Left lung (tissue), 14 donors: ENCODE measurements at places on chromosomes 1 and 21. TPM values are rescaled to one million over a fixed set of nuclear protein-coding genes. Genes with fewer than 3 reads are reported as not detected.

DNA sequence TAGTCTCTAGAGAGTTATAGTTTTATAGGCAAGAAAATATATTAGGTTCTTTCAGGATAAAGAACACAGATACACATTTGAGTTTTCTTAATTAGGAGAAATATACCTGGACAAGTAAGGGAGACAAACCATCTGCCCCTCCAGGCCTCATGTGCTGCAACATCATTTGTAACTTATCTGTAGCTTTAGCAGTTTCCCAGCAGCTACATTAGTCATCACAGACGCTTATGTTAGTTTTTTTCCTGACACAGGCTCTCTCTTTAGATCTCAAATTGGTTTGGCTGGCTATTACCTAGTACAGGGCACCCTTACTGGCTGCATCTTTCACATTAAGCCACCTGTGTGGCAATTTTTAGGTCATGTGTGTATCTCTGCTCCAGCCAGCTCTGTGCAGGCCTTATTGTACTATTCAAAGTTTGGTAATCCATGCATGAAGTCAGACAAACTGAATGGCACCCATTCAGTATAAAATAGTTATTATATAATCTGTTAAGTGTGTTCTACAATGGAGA, 25.9 kb downstream of the GNPAT start:
- DNase-seq: no peak

DNA sequence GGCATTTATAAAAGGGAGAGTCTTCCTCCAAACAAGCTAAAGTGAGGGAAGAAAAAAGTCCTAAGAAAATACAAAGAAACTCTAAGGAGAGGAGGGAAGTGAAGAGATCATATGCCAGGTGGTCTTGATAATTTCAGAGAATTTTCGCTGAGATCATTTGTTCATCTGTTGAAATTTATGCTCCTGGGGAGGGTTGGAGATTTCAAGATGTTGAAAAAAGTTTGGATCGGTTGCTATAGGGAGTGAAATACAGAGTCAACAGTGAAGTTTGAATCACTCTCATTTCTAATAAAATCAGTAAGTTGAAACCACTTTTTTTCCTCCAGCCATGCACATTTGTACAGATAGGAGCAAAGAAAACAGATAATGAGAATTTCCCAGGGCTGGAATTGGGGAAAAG, 299.1 kb upstream of the ADAMTS5 start:
- no peak for DNase-seq

DNA sequence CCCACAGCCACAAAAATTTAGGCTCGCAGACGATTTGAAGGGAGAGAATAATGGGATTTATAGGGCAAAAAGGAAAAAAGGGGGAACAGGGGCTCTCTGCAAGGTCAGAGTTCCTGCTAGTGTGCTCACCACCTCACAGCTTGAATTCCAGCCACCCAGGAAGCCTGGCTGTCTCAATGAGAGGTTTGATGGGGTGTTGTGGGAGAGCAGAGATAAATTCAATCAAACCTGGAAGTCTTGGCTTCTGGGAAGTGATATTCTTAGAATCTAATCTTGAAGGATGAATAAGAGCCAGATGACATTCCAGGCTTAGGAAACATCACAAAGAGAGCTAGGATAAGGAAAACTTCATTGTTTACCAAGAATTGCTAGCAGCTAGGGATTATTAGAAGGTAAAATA, 47.4 kb upstream of the C21orf91 start:
- no peak for DNase-seq

GRCh38 chr1:223887747-223888418, 42.1 kb upstream of the TP53BP2 start:
- no peak for DNase-seq

DNA sequence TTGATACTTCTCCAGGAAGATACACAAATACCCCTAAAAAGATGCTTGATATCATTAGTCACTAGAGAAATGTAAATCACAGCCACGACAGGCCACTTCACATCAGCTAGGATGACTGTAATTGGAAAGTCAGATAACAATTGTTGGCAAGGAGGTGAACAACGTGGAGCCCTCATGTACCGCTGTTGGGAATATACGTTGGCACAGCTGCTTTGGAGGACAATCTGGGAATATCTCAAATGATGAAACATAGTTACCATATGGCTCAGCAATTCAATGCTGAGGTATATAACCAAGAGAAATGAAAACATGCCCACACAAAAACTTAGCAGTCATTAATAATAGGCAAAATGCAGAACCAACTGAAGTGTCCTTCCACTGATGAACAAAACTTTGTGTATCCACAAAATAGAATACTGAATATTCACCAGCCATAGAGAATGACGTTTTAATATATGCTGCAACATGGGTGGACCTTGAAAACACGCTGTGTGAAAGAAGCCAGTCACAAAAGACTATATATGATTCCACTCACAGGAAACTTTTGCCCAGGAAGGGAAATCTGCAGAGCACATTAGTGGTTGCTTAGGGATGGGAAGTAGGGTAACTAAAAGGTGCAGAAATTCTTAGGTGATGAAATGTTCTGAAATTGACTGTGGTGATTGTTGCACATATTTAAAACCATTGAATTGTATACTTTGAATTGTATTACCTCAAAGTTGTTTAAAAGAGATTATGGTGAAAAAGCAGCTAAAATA, 95.4 kb downstream of the AHCTF1 start:
- no peak for DNase-seq

DNA sequence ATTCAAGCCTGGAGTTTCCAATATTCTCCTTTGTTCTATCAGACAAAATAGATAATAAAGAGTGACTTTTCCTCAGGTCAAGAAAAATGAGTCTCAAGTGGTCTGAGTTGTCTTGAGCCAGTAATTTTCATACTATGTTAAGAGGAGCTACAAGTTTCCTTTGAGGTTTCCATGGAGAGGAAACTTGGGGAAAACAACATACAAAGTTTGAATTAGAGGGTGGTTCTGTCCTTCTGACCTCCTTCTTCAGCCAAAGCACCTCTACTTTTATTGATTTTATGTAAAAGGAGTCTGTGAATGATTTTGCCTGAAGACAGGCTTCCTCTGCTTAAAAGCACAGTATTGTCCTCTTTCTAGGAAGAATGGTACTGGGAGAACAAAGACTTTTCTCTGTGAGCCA, 497.2 kb upstream of the PKN2 start:
- DNase-seq: no peak

DNA sequence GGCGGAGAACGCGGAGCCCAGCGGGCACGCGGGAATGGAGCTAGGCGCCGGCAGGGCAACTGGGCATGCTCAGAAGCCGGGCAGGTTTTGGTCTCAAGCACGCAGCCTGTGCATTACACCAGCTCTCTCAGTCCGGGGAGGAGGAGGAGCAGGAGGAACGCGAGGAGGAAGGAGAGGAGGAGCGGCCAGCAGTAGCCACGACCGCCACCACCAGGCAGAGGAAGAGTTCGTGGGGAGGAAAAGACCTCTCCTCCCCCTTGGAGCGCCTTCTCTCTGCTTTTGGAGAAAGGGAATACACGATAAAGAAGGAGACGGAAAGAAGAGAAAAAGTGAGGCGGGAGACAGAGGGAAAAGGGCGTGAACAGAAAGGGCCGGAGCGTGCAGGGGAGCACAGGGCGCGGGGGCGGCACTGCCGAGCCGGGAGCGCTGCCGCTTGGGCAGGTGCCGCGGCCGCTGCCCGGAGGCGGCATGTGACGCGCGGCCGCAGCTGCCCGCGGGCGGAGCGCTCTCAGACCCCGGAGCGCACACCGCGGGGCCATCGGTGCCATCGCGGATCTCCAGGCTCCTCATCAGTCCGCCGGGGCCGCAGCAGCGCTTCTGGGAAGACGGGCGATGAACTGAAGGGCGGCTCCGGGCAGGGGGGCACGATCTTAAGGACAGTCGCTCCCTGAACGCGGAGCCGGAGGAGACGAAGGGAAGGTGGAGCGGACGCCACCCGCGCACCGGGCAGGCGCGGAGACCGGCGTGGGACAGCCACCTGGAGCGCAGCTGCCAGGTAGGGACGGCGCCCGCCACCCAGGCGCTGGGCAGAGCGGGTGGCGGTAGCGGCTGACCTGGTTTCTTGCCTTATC, at the start of gene CHRM3:
TSS of gene CHRM3 (plus strand) at position 116 of the 851 bp plus-strand sequence. CDS start 520,884 bp downstream, outside the sequence.
- DNase-seq: peak; percentile 86

GRCh38 chr1:240876071-240876470, 264.1 kb upstream of the GREM2 start:
- DNase-seq: no peak

The NBPF10 gene
- polyA plus RNA-seq: 2.5 TPM

- no peak for DNase-seq
These were observed 9.4 kb downstream of the TIAM1 start for GRCh38 chr21:31334648-31335121.

The NECTIN4 gene
- polyA plus RNA-seq: 11.2 TPM

The PLA2G5 gene
- polyA plus RNA-seq: 1.1 TPM

The AVPR1B gene
- not detected for polyA plus RNA-seq

DNA sequence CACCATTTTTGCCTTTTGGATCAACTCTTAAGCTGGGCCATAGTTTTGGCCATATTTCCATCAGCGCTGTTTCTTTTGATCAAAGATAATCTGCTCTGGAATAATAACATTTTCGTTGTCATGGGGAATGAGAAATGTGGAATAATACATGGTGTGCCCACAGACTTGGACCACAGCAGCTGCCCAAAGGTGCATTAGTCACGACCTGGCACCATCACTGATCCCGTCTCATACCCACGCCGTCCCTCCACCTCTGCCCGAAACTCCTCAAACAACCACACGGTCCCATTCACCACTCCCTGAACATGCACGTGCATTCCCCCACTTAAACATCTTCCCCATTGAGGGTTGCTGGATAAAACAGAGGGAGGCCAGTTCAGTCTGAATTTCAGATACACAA, 76.9 kb downstream of the SLC66A1 start:
- no peak for DNase-seq

DNA sequence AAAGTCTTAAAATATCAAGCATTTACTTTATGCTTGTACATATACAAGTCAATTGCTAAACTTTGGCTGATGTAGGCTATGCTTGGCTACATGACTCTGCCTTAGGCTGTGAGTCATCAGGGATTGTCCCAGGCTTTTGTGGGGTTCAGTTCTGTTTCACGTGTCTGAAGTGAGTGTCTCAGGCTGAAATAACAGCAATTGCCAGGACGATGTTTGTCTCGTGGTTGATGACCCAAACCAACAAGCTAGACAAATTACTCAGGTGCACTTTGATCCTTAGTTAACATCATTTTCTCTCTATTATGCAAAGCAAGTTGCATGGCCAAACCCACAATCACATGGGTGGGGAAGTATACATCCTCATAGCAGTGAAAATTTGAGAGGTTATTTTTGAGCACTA, 410.1 kb downstream of the BRINP3 start:
- no peak for DNase-seq

The GJA4 gene
- polyA plus RNA-seq: 34.1 TPM

DNA sequence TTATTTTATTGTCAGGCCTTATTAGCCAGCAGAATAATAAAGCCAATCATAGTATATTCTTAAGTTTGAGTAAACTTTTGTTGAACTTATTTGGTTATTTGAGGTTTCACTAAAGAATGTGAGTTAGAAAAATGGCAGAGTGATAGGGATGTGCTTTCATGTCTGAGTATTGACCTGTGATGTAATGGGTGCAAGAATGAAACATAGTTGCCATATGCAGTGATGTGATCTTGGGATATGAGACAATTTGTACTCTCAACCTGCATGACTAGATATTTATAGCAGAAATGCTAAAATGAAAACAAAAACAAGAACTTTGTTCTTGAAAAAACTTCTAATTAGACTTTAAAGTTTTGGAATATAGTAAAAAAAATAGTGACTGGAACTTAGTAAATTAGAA, 97.9 kb downstream of the DISP1 start:
- no peak for DNase-seq
